ENCODE measurements at places on chromosomes 12 and 14. TPM values are rescaled to one million over a fixed set of nuclear protein-coding genes. Genes with fewer than 3 reads are reported as not detected.
A peak's percentile ranks its signal among the peaks of the same experiment; 100 is the strongest.

DNA sequence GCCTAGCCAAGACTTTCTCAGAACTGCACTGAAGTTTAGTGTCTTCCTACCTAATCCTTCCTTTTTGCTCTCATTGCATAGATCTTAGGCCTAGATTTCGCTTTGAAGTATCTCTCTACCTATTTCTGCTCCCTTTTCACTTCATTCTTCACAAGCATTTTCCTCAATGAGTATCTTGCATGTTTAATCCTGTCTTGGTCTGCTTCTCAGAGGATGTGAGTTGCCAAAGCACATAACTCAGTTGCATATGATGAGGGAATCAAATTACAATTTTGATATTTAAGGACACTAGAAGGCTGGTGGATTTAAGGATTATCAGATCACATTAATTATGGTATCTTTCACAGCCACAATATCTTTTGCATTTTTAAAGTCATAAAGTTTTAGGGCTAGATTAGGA, 195.5 kb upstream of the DAAM1 start:
- no peak for DNase-seq
- no peak overlapping the region for H3K27ac ChIP-seq
- H3K27me3 ChIP-seq = no peaks in the 10 kb centered on the region

DNA sequence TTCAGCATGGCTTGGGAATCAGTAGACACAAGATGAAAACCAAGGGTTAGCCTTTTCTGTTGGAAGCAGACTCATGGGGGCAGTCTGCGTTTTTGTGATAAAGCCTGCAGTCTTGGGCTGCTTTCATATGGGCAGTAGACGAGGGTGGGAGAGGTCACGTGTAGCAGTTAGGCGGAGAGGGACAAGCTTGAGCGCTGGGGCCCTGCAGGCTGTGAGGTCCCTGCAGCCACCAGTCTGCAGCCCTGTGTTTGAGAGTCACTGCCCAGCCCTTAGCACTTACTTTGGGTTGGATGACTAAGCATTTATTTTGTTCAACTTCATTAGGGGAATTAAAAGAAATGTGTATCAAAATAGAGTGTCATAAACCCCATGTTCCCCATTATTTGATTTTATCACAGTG, 37.2 kb downstream of the EP400 start:
- no peak overlapping the region for H3K27ac ChIP-seq
- H3K36me3 ChIP-seq = peaks cover 19% of the 10 kb centered on the region
- H3K4me1 ChIP-seq = no peaks in the 10 kb centered on the region
- DNase-seq = no peak

DNA sequence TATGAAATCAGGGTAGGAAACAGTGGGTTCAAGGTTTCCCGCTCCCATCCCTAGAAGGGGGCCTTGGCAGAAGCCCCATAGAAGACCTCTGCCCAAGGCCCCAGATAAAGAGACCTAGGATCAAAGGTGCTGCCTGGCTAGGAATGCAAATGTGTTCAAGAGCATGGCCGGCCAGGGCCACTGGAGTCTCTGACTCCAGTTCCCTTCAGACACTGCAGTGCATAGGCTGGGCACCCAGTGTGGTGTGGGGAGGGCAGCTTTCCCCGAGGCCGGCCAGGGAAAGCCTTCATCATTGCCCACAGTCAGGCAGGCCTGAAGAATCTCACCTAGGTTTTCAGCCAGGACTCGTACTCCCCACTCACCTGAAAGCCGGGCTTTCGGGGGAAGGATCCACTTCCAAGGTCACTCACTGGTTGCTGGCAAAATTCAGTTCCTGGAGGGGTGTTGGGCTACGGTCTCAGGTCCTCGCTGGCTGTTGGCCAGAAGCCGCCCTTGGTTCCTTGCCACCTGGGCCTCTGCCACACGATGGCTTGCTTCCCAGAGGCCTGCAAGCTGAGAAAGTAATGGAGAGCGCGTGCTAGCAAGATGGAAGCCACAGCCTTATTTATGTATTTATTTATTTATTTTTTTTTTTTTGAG, 9.7 kb upstream of the PEBP1 start:
- H3K27me3 ChIP-seq = no peaks in the 10 kb centered on the region
- peaks cover 11% of the 10 kb centered on the region for H3K4me1 ChIP-seq
- no peak for DNase-seq
- H3K27ac ChIP-seq = no peak overlapping the region
- no peak overlapping the region for H3K4me3 ChIP-seq

DNA sequence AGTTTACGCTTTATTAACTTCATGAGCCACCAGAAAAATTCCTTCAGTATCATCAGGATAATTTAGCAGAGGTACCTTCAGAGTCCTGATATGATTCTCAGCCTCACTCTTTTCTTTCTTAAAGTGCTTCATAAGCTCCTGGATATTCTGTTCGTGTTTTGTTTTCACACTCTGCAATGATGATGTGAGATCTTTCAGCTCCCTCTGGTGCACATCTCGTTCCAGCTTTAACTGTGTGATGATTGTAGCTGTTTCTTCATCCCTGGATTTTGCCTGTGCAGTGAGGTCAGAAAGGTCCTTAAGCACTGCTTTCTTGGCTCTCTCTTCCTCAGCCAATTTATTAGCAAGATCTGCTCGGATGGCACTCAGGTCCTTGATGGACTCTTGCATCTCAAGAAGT, 156.7 kb downstream of the CEP128 start:
- H3K4me1 ChIP-seq = peaks cover 6% of the 10 kb centered on the region
- H3K27ac ChIP-seq = no peak overlapping the region
- no peak for DNase-seq
- peaks cover 1% of the 10 kb centered on the region for H3K36me3 ChIP-seq

DNA sequence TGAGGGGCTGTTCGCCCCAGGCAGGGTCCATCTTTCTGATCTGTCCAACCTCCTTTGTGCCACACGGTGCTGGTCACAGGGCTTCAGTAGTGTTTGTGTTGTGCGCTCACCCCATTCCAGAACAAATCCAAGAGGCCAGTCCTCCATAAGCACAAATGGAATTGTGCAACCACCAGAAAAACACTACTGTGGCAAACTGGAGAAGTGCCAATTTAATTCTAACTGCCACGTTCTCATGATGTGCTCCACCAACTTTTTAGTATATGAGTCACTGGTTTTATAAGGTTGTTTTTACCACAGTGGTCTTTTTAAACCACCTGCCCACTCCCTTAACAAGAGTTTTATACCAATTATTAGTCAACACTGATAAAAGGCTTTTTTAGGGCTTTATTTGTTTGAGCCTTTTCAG, 380.2 kb downstream of the NAV3 start:
- DNase-seq = no peak
- no peaks in the 10 kb centered on the region for H3K36me3 ChIP-seq
- H3K4me1 ChIP-seq = no peaks in the 10 kb centered on the region
- no peaks in the 10 kb centered on the region for H3K27me3 ChIP-seq
- H3K4me3 ChIP-seq = no peak overlapping the region

DNA sequence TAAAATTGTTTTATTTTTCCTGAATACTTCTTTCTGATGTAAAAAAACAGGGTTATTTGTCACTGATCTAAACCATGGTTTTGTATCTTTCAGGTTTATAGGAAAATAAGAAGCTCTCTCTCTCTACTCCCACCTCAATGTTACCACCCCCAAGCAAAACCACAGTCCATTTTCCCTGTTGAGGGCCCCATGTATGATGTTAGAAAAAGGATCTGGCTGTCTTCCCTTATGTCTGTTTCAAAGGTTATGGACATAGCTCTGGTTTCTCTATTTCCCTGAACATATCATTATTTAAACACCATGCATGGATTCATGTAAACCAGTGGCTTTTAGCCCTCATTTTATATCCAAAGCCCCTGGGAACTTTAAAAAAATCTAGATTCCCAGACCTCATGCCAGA, 649.0 kb upstream of the TBX3 start:
- no peak for DNase-seq
- no peak overlapping the region for H3K27ac ChIP-seq
- H3K4me3 ChIP-seq = no peak overlapping the region
- H3K36me3 ChIP-seq = no peaks in the 10 kb centered on the region
- H3K4me1 ChIP-seq = no peaks in the 10 kb centered on the region

GRCh38 chr14:70096866-70097265, 91.9 kb downstream of the SLC8A3 start:
- H3K4me3 ChIP-seq = no peak overlapping the region
- peaks cover 1% of the 10 kb centered on the region for H3K4me1 ChIP-seq
- no peaks in the 10 kb centered on the region for H3K36me3 ChIP-seq
- no peak overlapping the region for H3K27ac ChIP-seq
- no peak for DNase-seq

DNA sequence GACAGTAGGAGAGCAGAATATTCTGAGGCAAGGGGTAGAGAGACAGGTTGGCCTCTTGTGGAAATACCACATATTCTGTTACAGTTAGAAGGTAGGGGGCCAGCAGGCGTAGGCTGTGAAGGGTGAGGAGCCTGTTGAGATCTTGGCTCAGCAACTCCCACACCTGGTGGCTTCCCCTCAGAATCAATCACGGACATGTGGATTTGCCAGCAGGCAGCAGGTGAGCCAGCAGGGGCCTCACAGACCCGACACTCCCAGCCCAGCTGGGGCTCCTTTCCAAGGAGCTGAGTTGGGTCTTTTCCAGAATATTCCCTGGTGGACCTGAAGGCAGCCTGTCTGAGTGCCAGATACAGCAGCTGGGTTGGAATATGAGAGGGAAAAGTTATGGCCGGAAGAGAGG, 150.0 kb upstream of the CRY1 start:
- H3K36me3 ChIP-seq = no peaks in the 10 kb centered on the region
- H3K4me3 ChIP-seq = no peak overlapping the region
- H3K4me1 ChIP-seq = no peaks in the 10 kb centered on the region
- no peak overlapping the region for H3K27ac ChIP-seq

DNA sequence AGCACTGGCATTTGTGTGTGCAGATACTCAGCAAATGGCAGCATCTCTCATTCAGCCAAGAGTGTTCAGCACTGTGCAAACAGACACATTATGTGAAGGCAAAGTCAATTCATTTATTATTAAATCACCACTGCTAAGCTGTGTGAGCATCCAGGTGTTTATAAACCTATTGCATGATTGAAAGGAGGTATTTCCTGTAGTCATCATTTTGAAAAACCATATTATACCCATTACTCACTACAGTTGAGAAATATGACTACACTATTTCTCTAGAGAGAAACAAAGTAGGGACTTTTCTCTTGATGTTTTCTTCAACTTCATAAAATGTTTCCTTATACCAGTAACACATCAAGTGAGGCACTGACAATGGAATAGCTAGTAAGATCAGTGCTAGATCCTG, 13.7 kb downstream of the SPX start:
- no peaks in the 10 kb centered on the region for H3K36me3 ChIP-seq
- DNase-seq = no peak
- no peak overlapping the region for H3K27ac ChIP-seq
- H3K4me3 ChIP-seq = no peak overlapping the region
- H3K27me3 ChIP-seq = peaks cover 6% of the 10 kb centered on the region
- no peaks in the 10 kb centered on the region for H3K4me1 ChIP-seq

GRCh38 chr14:77026166-77026929, 2.2 kb downstream of the IRF2BPL start:
- H3K4me1 ChIP-seq = peaks cover 42% of the 10 kb centered on the region
- peaks cover 3% of the 10 kb centered on the region for H3K36me3 ChIP-seq
- H3K4me3 ChIP-seq = peak overlapping the region; percentile 83
- no peak for DNase-seq

DNA sequence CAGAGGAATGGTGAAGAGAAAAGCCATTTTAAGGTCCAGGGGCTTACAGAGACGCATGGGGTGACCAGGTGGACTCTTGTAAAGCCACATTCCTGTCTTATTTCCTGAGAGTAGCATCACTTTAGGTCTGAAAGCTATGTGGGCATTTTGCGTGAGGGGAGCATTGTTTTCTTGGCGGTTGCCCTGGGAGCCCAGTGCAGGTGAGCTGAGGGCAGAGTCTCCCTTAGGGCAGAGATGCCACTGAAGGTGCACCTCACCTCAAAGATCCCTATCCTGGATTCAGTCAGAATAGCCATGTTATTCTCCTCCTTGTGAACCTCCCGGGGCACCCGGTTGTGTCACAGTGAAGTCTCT, 12.4 kb downstream of the GLRX5 start:
- peak overlapping the region; percentile 83 for H3K27ac ChIP-seq
- H3K4me3 ChIP-seq = no peak overlapping the region
- DNase-seq = no peak
- H3K36me3 ChIP-seq = peaks cover 4% of the 10 kb centered on the region
- H3K27me3 ChIP-seq = no peaks in the 10 kb centered on the region
- peaks cover 9% of the 10 kb centered on the region for H3K4me1 ChIP-seq

DNA sequence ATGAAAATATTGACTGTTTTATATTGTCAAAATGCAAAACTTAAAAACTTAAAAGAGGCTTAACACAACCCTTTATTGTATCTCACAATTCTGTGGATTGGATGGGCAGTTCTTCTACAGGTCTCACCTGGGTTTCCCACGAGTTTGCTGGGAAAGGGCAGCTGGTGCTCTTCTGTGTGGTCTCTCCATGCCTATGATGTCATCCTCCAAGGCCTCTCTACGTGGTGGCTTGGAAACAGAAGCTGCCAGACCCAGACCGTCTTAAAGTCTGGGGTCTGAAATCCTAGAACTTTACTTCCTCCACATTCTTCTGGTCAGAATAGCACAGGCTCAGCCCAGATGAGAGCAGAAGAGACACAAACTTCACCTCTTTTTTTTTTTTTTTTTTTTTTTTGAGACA, 36.5 kb upstream of the KICS2 start:
- no peak overlapping the region for H3K4me3 ChIP-seq
- no peak for DNase-seq
- no peak overlapping the region for H3K27ac ChIP-seq
- H3K4me1 ChIP-seq = peaks cover 2% of the 10 kb centered on the region

DNA sequence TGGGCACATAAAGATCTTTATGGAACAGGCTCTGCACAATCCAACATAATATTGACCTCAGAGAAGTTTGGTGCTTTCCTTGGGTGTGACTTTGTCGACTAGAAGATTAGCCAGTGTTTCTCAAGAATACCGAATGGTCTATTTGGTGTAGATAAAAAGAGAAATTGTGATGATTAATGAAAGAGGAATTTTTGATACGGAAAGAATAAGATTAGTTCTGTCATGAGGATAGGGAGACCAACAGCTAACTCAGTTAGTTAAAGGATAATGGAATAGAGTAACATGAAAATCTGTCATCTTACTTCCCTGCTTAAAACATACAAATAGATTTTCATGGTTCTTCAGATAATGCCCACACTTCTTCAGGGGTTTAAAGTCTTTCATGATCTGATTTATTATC, 24.2 kb downstream of the PTPRO start:
- H3K36me3 ChIP-seq = no peaks in the 10 kb centered on the region

DNA sequence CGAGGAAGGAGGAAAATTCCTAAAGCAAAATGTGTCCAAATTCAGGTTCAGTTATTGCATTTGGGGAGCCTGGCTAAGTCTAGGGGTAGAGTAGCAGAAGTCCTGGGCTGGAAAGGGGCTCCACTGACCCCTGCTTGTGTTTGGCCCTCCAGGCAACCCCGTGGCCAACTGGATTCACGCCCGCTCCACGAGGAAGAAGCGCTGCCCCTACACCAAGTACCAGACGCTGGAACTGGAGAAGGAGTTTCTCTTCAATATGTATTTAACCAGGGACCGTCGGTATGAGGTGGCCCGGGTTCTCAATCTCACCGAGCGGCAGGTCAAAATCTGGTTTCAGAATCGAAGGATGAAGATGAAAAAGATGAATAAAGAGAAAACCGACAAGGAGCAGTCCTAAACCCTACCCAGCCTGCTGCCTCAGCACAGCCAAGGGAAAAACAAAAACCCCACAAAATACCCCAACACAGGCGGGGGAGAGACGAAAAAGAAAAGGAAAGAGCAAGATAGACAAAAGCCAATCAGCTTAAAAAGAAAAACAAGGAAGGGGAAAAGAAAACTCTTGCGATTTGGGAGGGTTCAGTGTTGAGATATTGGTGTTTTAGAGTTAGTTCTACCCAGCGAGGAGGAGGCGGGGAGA, 2.4 kb downstream of the HOXC9 start:
- H3K36me3 ChIP-seq = no peaks in the 10 kb centered on the region
- H3K4me1 ChIP-seq = peaks cover 5% of the 10 kb centered on the region
- DNase-seq = no peak
- H3K27me3 ChIP-seq = peaks cover 100% of the 10 kb centered on the region
- no peak overlapping the region for H3K27ac ChIP-seq

Gene RIN3
- total RNA-seq = 6.7 TPM

Gene P2RX2
- 0.19 TPM for total RNA-seq

Gene ANKLE2
- 81.1 TPM for total RNA-seq
